ENCODE measurements at places on chromosomes 4 and X.

- no peak for DNase-seq
These were observed 2.5 kb downstream of the CXCL1 start for GRCh38 chr4:73871511-73872310.

DNA sequence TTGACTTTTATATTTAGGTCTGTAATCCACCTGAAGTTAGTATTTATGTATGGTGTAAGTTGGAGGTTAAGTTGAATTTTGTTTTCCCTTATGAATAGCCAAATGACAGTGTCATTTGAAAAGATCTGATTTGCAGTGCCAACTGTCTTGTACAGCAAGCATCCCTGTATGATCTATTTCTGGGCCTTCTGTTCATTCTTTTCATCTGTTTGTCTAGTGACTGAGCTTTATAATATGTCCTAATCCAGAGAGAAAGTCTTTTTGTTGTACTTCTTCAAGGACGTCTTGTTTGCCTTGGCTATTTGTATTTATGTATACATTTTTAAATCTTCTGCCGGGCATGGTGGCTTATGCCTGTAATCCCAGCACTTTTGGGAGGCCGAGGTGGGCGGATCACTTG lies 39.6 kb downstream of the CDKL5 start:
- no peak for DNase-seq

DNA sequence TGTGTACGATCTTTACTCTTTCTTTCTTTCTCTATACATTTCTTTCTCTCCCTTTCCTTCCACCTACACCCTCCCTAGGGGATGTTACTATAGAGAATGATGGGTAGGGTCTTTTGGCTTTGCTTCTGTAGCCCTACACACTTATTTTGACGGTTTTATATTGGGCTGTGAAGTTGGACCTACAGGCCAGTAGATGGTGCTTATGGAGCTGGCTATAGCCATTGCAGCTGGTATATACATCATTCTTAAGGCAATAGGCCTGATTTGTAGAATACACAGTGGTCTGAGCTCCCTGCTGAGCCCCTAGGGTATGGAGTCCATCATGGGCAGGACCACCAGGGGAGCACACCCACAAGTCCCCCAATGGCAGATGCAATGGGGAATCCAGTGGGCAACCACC lies 1869.7 kb downstream of the STIM2 start:
- DNase-seq: no peak

- DNase-seq: no peak
These were observed 351.0 kb upstream of the NR3C2 start for GRCh38 chr4:148793221-148793620.

- no peak for DNase-seq
These were observed 140.5 kb downstream of the PACRGL start for GRCh38 chr4:20840648-20841190.

GRCh38 chr4:159319027-159319426 lies 216.1 kb downstream of the RAPGEF2 start:
- DNase-seq: no peak

- no peak for DNase-seq
These were observed 667.4 kb upstream of the NDST4 start for GRCh38 chr4:115780835-115781234.

DNA sequence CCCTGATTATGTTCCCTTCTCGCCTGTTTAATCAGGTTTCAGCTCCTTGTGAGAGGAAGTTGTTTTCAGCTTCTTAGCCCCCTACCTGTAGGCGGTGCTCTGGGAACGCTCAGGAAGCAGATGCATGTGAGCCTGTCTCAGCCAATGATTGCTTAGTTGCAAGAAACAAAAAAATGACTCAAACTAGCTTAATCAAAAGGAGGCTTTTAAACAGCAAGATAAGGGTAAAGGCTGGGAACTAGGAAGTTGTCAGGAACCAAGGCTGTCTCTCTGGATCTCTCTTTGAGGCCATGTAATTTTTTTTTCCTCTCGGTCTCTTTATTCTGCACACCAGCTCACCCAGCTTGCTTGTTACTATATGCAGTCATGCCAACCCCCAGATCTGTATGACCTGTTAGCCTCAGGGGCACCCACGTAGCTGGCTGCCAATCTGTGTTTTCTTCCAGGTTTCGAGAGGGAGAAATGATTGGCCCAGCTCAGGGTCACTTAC lies 109.1 kb downstream of the PTTG2 start:
- peak; percentile 76 for DNase-seq

DNA sequence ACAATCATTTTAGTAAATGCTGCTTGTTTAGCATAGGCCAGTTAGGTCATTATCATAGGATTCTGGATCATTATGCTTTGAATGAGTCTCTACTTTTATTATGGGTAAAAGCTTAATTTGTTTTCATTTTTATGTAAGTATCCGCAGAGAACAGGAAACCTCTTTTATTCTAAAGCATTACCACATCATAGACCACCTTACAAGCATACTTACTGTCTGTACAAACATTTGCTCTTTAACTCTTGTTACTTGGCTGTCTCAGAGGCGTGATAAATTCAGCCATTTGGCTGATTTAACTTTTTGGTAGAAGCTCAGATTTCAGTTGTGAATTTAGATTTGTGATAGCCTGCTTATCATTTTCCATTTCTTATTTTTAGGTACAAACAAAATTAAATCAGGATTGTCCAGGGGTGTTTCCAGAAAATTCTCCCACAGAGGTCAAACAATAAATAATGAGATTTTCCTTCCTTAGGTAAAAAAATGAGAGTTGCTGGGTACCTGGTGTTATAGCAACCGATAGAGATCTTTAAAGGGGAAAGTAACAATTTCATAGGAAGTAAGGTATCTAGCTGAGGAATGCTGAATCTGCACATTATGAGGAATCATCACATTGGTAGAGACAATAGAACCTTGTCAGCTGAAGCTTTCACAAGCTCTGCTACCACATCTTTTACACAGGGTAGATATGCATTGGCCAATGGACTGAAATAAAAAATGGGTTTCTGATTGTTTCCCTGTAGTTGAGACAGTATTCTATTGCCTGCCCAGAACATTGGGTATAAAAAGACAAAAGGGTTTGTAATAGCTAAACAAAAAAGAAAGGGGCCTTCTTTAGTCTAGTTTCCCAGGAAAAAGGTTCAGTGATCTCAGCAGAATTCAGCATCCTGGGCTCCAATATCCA lies 62.5 kb downstream of the NDNF start:
- no peak for DNase-seq

DNA sequence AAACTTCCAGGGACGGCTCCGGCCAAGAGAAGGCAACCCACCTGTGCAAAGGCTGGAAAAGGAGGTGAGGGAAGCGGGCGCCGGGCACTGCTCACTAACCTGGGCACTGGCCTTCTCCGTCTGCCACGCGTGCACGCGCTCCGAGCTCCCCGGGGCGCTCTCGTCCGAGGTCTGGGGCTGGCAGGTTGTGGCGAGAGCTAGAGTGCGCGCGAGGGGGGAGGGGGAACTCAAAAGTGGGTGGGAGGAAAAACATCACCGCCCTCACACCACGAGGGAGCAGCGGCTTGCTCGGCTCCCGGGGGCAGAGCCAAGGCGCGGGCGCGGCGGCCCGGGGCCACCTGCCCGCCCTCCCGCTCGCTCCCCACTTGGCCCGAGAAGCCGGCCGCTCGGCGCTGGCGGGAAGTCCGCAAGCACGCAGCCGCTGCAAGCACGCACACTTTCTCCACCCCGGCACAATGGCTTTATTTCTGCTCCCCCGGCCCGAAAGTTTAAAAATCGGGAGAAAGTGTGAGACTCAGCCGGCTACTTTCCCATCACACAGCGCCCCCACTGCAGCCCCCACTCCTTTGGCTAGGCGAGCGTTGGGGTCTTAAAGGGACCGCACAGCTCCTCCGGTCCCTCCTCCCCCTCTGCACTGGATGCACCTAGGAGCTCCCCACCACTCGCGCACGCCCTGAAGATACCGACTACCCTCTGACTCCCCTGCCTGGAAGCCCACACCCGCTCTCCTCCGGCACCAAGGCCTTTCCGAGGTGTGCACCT lies at the start of gene CHRDL1:
TSS of gene CHRDL1 (minus strand) at position 173 of the 762 bp plus-strand sequence. CDS start 3,636 bp downstream, outside the sequence.
- DNase-seq: no peak

DNA sequence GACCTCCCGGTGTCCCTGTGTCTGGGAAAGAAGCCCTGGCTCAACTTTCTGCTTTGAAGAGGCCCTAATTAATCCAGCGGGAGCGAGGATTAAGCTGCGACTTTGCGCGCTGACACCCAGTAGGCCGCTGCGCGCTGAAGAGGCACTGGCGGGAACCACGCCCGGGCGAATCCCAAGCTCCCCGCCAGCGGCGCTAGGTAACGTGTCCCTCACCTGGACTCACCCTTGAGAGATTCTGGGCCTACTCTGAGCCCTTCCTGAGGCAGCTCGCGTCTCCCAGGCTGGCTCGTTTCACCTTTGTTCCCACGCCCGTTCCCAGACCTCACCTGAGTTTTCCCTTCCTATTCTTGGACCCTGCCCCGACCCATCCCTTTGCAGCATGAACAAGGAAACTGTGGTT lies 616 bp upstream of the KLHL34 start:
- DNase-seq: no peak
